Activated B cell treated with CpG ODN at 0.5 μM for 24 hours (primary cell): ENCODE measurements at places on chromosomes 5 and 9. TPM values are rescaled to one million over a fixed set of nuclear protein-coding genes. Genes with fewer than 3 reads are reported as not detected.
A peak's percentile ranks its signal among the peaks of the same experiment; 100 is the strongest.

- DNase-seq = no peak
- H3K4me3 ChIP-seq = no peak overlapping the region
- H3K27ac ChIP-seq = no peak overlapping the region
- no peaks in the 10 kb centered on the region for H3K4me1 ChIP-seq
Observed at GRCh38 chr5:110909950-110910349, 161.6 kb upstream of the TSLP start.

- H3K36me3 ChIP-seq = no peaks in the 10 kb centered on the region
- DNase-seq = no peak
- H3K4me1 ChIP-seq = peaks cover 1% of the 10 kb centered on the region
- H3K27ac ChIP-seq = no peak overlapping the region
- no peak overlapping the region for H3K4me3 ChIP-seq
Observed at GRCh38 chr9:115116421-115117284, 1.3 kb downstream of the TNC start.

DNA sequence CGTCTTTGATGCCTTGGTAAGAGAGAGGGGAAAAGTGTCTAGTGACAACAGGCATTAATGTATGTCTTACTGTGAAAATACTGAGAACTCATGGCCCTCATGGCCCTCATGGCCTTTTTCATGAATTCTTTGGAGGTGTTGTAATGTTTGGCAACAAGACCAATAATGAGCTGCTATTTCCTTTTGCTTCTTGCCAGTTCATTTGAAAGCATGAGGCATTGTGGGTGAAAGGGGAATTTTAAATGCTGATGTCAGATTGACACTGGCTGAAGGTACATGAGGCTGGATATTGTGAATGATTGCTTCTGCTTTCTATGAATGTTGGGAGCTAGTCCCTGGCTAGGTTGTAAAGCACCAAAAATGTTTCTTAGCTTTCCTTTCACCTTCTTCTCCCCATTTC lies 79.2 kb downstream of the DOCK2 start:
- DNase-seq = no peak
- peak overlapping the region; percentile 4 for H3K27ac ChIP-seq
- peaks cover 97% of the 10 kb centered on the region for H3K36me3 ChIP-seq
- H3K27me3 ChIP-seq = no peaks in the 10 kb centered on the region
- H3K4me1 ChIP-seq = no peaks in the 10 kb centered on the region

DNA sequence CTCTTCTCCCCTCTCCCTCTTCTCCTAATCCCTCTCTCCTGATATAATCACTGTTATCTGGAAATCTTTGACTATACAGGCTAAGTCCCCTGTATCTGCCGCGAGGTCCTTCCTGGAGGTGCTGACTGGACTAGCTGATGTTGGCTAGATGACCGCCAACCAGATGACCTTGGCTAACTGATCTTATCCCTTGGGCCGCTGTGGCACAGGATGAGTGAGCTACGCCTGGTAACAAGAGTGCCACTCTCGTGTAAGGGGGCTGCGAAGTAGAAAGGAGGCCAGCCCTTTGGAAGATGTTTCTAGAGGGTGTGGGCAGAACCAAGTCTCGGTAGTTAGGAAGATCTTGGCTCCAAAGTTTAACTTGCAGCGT lies 345 bp upstream of the PRRC1 start:
- H3K27me3 ChIP-seq = peaks cover 5% of the 10 kb centered on the region
- H3K27ac ChIP-seq = peak overlapping the region; percentile 68
- no peak for DNase-seq
- H3K4me1 ChIP-seq = peaks cover 27% of the 10 kb centered on the region

DNA sequence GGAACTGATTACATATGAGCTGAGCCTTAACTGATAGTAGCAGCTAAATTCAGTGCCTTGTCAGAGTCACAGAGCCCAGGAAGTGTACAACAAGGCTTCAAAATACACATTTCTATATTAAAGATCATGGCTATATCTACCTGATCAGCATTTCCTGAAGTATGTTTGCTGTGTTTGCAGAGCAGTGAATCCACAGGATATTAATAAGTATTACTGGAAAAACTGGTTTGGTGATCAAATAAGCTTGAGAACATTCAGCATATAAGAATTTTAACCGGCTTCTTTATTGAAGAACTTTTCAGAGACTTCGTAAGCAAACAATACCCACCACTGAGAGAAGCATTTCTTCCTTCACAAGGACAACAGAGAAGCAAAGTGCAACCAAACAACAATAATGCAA lies 227.0 kb downstream of the ELAVL2 start:
- no peak for DNase-seq
- H3K27ac ChIP-seq = no peak overlapping the region
- no peaks in the 10 kb centered on the region for H3K27me3 ChIP-seq
- H3K4me1 ChIP-seq = no peaks in the 10 kb centered on the region
- H3K4me3 ChIP-seq = no peak overlapping the region

DNA sequence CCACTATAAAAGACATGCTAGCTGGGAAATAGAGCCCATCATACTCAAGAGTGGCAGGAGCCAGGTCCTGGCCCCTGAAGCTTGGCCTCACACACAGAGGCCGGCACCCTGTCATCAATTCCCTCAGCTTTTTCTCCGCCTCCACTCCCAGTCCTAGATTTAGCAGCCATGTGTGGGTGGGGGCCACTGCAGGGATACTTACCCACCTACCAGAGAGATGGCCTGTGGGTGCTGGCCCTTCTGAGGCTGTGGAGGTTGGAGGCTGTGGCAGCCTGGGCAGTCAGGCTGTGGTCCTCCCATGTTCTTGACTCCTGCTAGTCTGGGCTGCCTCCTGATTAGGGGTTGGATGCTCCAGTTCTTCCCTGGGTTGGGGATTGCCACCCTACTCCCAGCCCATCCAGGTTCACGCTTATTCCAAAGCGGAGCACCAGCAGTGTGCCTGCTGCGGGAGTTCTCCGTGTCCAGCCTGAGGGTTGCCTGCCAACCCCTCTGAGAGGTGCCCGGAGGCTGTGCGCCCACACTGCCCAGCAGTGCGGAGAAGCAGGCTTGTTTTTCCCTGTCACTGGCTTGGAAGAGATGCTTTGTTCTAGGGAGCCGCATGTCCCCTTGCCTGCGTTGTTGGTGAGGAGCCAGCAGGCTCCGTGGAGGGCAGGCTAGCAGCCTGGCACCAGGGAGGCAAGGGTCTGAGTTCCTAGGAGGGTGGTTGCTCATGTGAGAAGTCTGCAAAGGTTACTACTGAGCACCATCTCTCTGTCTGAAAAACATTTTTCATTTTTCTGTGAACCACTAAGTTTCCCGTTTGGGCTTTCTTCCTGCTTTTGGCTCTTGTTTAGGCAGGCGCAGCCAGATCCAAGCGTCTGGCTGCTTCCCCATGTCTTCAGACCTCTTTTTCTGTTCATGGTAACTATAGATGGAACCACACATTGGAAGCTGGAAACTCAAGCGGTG lies 7.5 kb downstream of the SLC22A5 start:
- no peaks in the 10 kb centered on the region for H3K27me3 ChIP-seq
- no peak overlapping the region for H3K27ac ChIP-seq
- H3K4me1 ChIP-seq = peaks cover 5% of the 10 kb centered on the region
- H3K36me3 ChIP-seq = peaks cover 16% of the 10 kb centered on the region

SNCB gene
- 0.17 TPM in 1 of 2 replicates, not detected in the other for total RNA-seq

JAK2 gene
- 19.2 and 21.3 TPM in 2 replicates for total RNA-seq

OBP2B gene
- not detected in 2 replicates for total RNA-seq

PITX1 gene
- not detected in 2 replicates for total RNA-seq
